ENCODE measurements at places on chromosomes 11 and 22.

DNA sequence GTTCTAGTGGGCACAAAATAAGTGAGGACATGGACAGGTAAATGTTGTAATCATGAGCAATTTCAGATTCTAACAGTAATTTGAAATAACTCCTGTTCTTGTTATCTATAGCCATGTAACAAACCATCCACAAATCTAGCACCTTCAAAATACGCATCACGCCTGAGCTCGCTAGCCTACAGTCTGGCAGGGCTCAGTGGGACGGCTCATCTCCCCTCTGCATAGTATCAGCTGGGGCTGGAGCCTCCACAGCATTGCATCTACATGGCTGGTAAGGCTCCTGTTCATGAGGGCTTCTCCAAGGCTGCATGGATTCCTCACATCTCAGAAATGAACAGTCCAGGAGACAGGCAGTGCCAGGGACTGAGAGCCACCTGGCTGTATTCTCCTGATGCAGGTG is 112.6 kb downstream of the KCNQ1 start:
- DNase-seq, result no peak

DNA sequence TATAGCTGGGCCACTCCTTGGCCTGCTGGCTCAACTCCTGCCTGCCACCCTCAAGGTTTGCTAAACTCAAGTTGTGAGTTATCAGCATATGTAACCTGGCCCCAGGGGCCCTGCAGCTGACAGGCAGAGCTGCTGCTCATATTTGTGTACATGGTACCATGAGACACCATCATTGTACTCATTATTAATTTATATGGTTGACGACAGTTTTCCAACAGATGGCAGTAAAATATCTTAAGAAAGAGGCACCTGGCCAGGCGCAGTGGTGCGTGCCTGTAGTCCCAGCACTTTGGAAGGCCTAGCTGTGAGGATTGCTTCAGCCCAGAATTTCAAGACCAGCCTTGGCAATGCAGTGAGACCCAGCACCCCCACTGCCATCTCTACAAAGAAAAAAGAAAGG is 11.4 kb upstream of the DENND5A start:
- DNase-seq, result no peak

DNA sequence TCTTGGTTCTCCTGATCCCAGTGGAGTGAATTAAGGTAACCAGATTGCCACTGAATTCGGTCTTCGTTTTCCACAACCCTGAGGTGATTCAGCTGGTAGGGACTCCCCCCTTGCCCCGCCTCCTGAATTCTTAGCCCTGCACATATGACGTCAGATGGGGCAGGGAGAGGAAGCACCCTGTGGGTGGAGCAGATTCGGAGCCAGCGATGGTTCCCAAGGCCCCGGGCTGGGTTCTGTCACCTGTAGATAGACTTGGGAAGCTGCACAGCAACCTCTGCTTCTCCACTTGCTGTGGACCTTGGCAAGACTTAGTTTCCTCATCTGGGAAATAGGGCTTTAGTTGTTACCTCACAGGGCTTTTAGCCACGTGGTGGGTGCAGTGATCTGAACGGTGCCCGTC is 67.8 kb downstream of the CTTN start:
- no peak for DNase-seq

DNA sequence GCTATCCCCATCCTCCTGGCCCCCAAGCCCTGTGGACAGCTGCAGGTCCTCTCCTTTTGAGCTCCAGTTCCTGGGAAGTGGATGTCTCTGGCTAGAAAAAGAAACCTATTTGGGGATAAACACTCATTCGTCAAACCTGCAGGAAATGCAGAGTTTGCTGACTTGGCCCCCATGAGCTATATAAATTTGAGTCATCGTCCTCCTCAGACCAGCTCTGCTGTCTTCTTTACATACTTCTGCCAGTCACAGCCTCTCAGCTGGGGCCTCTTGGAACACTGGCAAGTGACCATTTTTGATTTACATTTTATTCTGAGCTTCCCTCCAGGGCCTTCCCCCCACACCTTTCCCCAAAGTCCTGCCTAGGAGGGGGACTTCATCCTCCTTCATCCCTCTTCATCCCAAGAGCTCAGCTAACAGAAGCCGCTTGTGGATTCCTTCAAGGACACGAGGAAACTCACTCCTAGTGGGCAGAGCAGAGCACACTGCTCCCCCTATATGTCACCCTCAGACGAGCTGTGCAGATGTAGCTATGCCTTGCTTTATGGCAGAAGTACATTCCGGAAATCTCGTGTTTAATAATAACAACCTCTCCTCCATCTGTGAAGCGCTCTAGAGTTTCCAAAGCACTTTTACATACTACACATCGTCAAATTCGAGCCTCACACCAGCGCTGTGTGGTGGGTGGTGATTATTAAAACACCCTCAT is 131.8 kb downstream of the FEZ1 start:
- DNase-seq, result no peak

DNA sequence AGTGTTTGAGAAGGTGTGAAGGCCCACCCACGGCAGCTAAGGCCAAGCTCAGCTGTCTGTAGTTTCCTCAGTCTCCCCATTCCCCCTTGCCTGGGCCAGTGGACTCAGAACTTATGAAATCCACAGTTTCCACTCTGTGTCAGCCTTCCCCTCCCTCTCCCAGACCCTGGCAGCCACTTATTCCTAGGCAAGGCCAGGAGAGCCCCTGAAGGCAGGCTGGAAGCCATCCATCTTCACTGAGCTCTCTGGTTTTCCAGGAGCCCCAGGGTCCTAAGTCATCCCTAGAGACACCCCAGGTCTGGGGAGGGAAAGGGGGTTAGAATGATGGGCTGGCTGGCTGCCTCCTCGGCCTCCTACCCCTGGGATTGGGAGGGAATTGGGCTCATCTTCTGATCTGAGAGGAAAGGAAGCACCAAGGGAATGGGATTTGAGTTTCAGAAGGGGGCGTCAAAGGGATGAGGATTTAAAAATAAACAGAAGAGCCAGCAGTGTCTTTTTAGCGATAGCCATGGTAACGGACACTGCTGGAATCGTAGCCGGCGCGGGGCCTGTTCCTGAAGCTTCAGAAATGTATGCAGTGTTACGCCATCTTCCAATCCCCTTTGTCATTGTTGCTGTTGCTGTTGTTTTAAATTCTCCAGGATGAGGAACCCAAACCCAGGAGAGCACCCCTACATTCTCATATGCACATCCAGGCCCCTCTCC is 561.1 kb upstream of the CADM1 start:
- no peak for DNase-seq

DNA sequence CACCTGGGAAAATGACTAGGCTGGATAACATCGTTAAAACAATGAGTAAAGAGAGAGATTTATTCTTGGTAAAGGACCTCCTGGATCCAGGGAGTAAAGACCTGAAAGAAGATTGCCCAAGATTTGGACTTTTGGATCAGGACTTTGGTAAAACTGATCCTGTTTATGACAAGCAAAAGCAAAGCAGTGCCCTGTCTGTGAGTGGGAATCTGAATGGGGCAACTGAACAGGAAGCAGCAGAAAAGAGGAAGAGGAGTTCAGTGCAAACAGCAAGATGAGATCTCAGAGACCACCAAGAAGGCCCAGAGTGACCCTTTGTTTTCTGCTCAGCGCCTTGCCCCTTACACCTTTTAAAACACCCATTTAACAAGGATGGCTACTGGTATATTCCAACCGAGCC is 122.0 kb downstream of the VPREB1 start:
- no peak for DNase-seq

GRCh38 chr11:34433899-34434298 is 4.8 kb upstream of the CAT start:
- DNase-seq, result no peak

- no peak for DNase-seq
Observed at GRCh38 chr22:20864186-20864908, 5.5 kb downstream of the SNAP29 start.

DNA sequence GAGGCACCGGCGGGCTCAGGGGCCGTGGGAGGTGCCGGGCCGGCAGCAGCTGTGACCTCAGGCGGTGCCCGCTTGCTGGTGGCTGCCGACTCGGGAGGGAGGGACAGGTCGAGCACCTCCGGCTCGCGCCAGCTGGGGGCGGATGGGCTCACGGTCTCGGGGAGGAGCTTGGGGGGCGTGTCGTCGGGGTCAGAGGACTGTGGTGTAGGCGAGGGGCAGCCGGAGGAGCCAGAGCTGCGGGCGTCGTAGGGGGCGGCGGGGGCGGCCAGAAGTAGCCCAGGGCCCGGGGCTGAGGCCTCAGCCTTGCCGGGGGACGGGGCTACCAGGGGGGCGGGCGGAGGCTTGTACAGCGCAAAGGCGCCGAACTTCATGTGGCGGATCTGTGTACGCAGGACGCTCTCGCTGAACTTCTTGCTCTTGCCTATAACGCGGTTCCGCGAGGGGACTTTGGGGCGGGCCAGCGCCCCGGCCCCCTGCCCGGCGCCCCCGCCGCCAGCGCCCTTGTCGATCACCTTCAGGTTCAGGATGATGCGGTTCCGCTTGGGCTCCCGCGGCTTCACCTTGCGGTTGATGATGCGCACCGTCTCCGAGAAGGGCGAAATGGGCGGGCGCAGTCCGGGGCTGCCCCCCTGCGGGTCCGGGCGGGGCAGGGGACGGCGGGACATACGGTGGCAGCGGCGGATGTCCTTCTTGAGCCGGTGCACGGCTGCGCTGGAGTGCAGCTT is 5.5 kb downstream of the CBX6 start:
- DNase-seq, result no peak

- no peak for DNase-seq
Observed at GRCh38 chr11:115503886-115504275, 334 bp downstream of the CADM1 start.

DNA sequence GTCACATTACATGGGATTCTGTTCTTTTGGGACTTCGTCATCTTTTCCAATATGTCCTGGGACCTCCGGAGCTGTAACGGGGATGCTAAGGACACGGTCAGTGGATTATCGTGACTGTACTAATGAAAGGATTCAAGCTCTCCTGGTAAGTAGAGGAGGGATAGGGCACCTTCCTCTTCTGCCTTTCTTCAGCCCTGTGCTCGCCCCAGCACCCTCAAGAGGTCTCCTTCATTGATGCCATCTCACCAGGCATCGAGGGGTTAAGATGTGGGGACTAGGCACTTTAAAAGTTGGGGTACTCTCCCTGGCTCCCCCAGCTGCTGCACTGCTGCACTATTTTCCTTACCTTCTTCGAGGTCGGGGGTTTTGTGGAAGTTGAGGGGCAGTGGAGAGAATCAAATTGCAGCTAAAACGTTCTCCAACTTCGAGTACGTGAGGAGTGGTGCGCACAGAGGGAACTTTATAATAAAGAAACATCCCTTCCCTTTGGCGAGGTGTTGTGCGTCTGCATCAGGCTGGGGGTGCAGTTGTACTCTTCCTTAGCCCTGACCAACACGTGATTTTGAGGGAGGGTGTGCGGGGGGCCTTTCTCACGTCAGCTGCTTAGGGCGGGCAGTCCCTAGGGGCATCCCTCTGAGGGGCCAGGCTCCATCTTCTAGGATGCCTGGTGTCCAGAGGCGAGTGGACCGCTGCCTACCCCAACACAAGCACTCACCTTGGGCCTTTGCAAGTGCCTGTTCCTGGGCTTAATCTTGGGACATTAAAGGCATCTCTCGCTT is 96.1 kb downstream of the GRAMD1B start:
- DNase-seq, result no peak

- no peak for DNase-seq
Observed at GRCh38 chr22:50268655-50269113, 1.5 kb downstream of the MAPK11 start.

DNA sequence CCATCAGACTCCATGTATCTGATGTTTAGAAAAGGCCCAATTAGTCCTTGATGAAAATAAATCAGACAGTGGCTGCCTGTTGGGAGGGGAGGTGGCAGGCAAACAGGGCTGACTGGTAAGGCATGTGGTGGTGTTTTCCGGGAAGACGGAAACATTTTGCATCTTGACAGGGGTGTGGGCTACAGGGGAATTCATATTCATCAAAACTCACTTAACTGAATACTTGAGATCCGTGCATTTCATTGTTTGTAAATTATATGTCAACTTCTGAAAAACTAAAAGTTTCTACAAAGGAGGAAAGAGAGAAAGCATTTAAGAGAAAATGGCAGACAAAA is 10.1 kb upstream of the MOB2 start:
- DNase-seq, result no peak

GRCh38 chr11:15201586-15201985 is 86.9 kb downstream of the INSC start:
- no peak for DNase-seq

DNA sequence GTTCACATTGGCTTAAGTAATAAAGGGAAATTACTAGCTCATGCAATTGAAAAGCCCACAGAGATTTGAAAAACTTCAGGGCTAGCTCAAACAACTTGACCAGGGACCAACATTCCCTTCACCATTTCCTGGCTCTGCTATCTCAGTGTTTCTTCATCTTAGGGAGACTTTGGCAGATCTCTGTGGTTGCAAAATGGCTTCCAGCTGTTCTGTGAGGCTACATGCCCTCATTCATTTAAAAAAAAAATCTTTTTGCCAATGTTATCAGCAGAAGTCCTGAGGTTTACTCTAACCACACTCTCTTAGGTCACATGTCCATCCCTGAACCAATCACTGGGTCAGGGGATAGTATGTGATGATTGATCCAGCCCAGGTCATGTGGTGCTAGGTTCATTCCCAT is 13.9 kb upstream of the RASSF10 start:
- DNase-seq, result no peak

- peak; percentile 88 for DNase-seq
Observed at GRCh38 chr11:118610773-118611432, 3.5 kb downstream of the PHLDB1 start.

GRCh38 chr11:19525276-19525675 is 187.4 kb upstream of the NAV2 start:
- no peak for DNase-seq

All from activated naive CD8-positive, alpha-beta T cell treated with anti-CD3 and anti-CD28 coated beads for 36 hours (primary cell).